ENCODE measurements at places on chromosomes 16 and 17. TPM values are rescaled to one million over a fixed set of nuclear protein-coding genes. Genes with fewer than 3 reads are reported as not detected.

GRCh38 chr16:88804552-88805339 lies 1.2 kb downstream of the CDT1 start:
- peak overlapping the region; percentile 72 for H3K27ac ChIP-seq
- H3K4me3 ChIP-seq, result peak overlapping the region; percentile 78
- DNase-seq, result peak; percentile 80
- peaks cover 17% of the 10 kb centered on the region for H3K36me3 ChIP-seq

GRCh38 chr17:7439462-7440112 lies at the start of gene FGF11:
TSS of gene FGF11 (plus strand) at chr17:7439512. CDS start at chr17:7439621, 109 bp downstream.
- no peaks in the 10 kb centered on the region for H3K27me3 ChIP-seq
- no peaks in the 10 kb centered on the region for H3K36me3 ChIP-seq
- H3K4me1 ChIP-seq, result no peaks in the 10 kb centered on the region
- no peak within 1 kb of the TSS for H3K27ac ChIP-seq
- DNase-seq, result peak; percentile 15

GRCh38 chr16:66695935-66696668 lies 441 bp downstream of the CMTM4 start:
- peaks cover 17% of the 10 kb centered on the region for H3K4me1 ChIP-seq
- H3K27ac ChIP-seq, result peak overlapping the region; percentile 61
- no peaks in the 10 kb centered on the region for H3K36me3 ChIP-seq
- DNase-seq, result peak; percentile 80
- H3K27me3 ChIP-seq, result no peaks in the 10 kb centered on the region

The PSMD7 gene
- total RNA-seq, result 182 TPM

DNA sequence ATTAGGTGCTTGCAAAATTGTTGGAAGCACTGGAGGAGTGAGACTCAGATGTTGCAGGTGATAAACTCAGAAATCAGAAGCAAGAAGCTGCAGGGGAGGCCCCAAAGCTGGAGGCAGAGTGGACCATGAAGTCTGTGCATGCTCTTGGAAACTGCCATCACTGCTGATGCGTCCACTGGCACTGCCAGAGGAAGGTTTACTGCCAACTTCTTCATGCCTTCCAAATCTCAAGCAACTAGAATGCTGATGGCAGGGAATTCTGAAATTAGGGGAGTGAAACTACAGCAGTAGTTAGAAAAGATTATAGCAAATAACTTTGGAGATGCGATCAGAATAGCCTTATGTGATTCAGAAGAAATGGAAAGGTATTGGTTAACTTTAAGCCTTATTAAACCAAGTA lies 277.1 kb upstream of the SDK2 start:
- H3K27ac ChIP-seq, result no peak overlapping the region
- no peak for DNase-seq
- no peaks in the 10 kb centered on the region for H3K27me3 ChIP-seq
- H3K4me3 ChIP-seq, result no peak overlapping the region

DNA sequence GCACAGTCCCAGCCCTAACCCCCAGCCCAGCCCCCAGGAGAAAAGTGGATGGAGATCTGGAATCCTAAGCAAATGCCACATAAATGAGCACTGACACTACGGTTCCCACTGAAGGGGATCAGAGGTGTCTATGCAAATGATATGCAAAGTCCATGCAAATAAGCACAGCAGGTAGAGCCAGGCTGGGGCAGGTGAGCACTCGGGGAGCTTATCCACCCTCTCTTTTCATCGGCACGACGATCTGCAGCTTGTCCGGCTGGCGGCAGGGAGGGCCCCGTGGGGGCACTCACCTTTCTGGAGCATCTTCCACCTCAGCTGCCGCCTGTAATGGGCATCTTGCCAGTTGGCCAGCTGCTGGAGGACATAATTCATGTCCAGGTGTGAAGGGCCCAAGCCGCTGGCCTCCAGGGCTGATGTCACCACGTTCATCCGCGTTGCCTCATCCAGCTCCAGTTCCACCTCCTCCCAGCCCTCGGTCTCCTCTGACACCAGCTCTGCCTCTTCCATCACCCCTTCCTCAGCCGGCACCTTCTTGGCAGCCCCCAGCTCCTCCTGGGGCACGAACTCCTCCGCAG lies 9.9 kb downstream of the HAP1 start:
- H3K27ac ChIP-seq, result no peak overlapping the region
- no peak overlapping the region for H3K4me3 ChIP-seq
- no peaks in the 10 kb centered on the region for H3K36me3 ChIP-seq
- H3K27me3 ChIP-seq, result no peaks in the 10 kb centered on the region
- H3K4me1 ChIP-seq, result no peaks in the 10 kb centered on the region

GRCh38 chr16:79826732-79827475 lies 226.4 kb upstream of the MAF start:
- no peaks in the 10 kb centered on the region for H3K27me3 ChIP-seq
- no peak for DNase-seq
- no peak overlapping the region for H3K27ac ChIP-seq
- H3K4me3 ChIP-seq, result no peak overlapping the region
- H3K4me1 ChIP-seq, result no peaks in the 10 kb centered on the region

The RAB26 gene
- 1.2 TPM for total RNA-seq

DNA sequence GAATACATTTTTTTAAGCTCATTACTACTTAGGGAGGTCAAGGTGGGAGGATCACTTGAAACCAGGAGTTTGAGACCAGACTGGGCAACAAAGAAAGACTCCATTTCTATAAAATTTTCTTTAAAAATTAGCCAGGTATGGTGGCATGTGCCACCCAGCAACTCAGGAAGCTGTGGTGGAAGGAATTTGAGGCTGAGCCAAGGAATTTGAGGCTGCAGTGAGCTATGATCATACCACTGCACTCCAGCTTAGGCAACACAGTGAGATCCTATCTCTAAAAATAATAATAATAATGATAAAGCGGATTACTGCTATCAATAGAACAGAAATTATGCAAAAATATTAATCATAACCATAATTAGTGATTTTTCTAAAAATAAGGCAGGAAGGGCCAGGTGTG lies 170.3 kb downstream of the COPRS start:
- DNase-seq, result no peak
- no peaks in the 10 kb centered on the region for H3K36me3 ChIP-seq
- no peak overlapping the region for H3K27ac ChIP-seq
- H3K27me3 ChIP-seq, result no peaks in the 10 kb centered on the region
- H3K4me1 ChIP-seq, result no peaks in the 10 kb centered on the region
- H3K4me3 ChIP-seq, result no peak overlapping the region

- no peak for DNase-seq
- H3K27ac ChIP-seq, result no peak overlapping the region
- no peak overlapping the region for H3K4me3 ChIP-seq
- H3K27me3 ChIP-seq, result no peaks in the 10 kb centered on the region
- no peaks in the 10 kb centered on the region for H3K4me1 ChIP-seq
- no peaks in the 10 kb centered on the region for H3K36me3 ChIP-seq
These were observed 167.5 kb downstream of the UTP18 start for GRCh38 chr17:51427856-51428255.

- H3K4me1 ChIP-seq, result no peaks in the 10 kb centered on the region
- no peaks in the 10 kb centered on the region for H3K36me3 ChIP-seq
- H3K27me3 ChIP-seq, result no peaks in the 10 kb centered on the region
These were observed 448.4 kb downstream of the HS3ST3B1 start for GRCh38 chr17:14749269-14749668.

DNA sequence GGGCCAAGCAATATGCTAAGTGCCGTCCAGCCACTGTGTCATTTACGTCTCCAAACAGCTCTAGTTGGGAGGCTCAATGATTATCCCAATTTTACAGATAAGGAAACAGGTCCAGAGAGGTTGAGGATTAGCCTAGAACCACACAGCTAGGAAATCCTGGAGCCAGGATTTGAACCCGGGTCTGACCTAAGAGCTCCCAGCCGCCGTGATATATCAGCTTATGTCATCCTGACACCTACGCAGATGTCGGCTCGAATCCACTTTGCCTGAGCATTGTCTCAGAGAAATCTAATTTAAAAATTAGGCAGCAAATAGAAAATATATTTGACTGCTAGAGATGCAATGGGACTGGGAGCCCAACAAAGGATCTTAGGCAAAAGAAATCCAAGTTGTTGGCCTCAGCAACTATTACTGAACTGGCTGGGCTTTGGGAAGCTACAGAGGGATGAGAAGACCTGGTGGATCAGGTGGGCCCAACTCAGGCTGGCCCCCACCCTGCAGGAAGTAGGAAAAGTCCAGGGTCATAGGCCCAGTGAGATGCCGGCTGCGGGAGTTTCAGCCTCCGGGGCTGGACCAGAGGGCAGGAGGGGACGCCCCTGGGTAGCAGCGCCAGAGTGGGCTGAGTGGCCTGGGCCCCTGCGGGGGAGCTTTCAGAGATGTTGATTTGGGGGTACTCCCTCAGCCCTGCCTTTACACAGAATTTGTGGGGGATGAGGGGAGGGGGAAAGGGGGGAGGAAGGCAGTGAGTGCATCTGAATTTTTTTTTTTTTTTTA lies 35.1 kb upstream of the IL21R start:
- no peaks in the 10 kb centered on the region for H3K27me3 ChIP-seq
- no peak overlapping the region for H3K4me3 ChIP-seq
- peaks cover 2% of the 10 kb centered on the region for H3K36me3 ChIP-seq
- peaks cover 30% of the 10 kb centered on the region for H3K4me1 ChIP-seq
- no peak for DNase-seq

- H3K4me1 ChIP-seq, result no peaks in the 10 kb centered on the region
- no peaks in the 10 kb centered on the region for H3K36me3 ChIP-seq
- no peak for DNase-seq
These were observed 468.2 kb downstream of the XYLT1 start for GRCh38 chr16:17002565-17002964.

DNA sequence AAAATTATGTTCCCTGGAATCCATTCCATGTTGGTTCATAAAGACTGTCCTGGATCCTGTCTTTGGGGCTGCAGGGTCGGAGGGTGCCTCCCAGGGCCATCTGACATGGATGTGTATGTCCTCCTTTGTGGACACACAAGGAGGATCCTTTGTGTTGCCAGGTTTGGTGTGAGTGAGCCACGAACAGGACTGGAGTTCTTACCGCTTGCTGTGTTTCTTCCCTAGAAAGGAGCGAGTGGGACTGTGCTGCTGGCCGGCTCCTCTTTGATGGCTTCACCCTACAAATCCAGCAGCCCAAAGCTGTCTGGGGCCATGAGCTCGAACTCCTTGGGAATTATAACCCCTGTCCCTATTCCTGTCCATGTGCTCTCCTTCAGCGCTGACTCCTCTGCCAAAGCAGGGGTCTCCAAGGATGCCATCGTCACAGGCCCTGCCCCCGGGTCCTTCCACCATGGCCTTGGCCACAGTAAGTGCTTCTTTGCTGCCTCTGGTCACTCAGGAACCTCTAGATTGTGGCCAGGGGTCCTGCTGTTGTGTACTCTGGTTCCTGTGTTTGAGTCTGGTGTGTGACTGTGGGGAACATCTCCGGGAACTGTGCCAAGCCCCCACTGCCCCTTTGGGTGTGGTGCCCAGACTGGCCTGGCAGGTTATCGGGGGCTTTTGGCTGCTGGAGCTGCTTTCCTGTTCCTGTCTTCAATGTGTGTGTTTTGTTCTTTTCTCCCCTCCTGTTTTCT lies 29.5 kb downstream of the UBN1 start:
- peak overlapping the region; percentile 71 for H3K27ac ChIP-seq
- DNase-seq, result no peak
- H3K36me3 ChIP-seq, result peaks cover 4% of the 10 kb centered on the region
- H3K4me1 ChIP-seq, result no peaks in the 10 kb centered on the region
- no peak overlapping the region for H3K4me3 ChIP-seq

The TOM1L1 gene
- 48.7 TPM for total RNA-seq

GRCh38 chr17:35895636-35896587 lies 15.8 kb upstream of the CCL5 start:
- H3K36me3 ChIP-seq, result no peaks in the 10 kb centered on the region
- DNase-seq, result no peak
- H3K27ac ChIP-seq, result no peak overlapping the region

- H3K27me3 ChIP-seq, result no peaks in the 10 kb centered on the region
- H3K36me3 ChIP-seq, result no peaks in the 10 kb centered on the region
- DNase-seq, result no peak
- no peaks in the 10 kb centered on the region for H3K4me1 ChIP-seq
- H3K27ac ChIP-seq, result no peak overlapping the region
These were observed 105.7 kb downstream of the RBFOX3 start for GRCh38 chr17:79505199-79505598.

The NPIPA1 gene
- 91.0 TPM for total RNA-seq

GRCh38 chr17:14321476-14321949 lies 20.6 kb downstream of the HS3ST3B1 start:
- no peak overlapping the region for H3K4me3 ChIP-seq
- H3K27ac ChIP-seq, result no peak overlapping the region
- no peaks in the 10 kb centered on the region for H3K36me3 ChIP-seq
- H3K27me3 ChIP-seq, result no peaks in the 10 kb centered on the region
- DNase-seq, result no peak

GRCh38 chr16:77613095-77613494 lies 109.2 kb upstream of the NUDT7 start:
- no peaks in the 10 kb centered on the region for H3K36me3 ChIP-seq
- DNase-seq, result no peak
- H3K4me3 ChIP-seq, result no peak overlapping the region
- no peaks in the 10 kb centered on the region for H3K27me3 ChIP-seq
- H3K27ac ChIP-seq, result no peak overlapping the region
- no peaks in the 10 kb centered on the region for H3K4me1 ChIP-seq

DNA sequence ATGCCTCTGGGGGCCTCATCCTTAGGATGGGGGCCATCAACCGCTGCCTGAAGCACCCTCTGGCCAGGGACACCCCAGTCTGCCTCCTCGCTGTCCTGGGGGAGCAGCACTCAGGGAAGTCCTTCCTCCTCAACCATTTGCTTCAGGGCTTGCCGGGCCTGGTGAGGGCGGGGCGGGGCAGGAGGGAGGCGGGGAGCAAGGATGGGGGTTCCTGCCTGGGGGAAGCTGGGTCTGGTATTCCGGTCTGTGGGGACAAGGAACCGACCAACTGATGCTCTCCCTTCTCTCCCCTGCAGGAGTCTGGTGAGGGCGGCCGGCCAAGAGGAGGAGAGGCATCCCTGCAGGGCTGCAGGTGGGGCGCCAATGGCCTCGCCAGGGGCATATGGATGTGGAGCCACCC lies 2.0 kb downstream of the RNF112 start:
- no peak overlapping the region for H3K4me3 ChIP-seq
- H3K27me3 ChIP-seq, result no peaks in the 10 kb centered on the region
- no peak overlapping the region for H3K27ac ChIP-seq
- H3K36me3 ChIP-seq, result no peaks in the 10 kb centered on the region
- no peak for DNase-seq

The FGF11 gene
- 0.91 TPM for total RNA-seq

The CNGB1 gene
- not detected for total RNA-seq

DNA sequence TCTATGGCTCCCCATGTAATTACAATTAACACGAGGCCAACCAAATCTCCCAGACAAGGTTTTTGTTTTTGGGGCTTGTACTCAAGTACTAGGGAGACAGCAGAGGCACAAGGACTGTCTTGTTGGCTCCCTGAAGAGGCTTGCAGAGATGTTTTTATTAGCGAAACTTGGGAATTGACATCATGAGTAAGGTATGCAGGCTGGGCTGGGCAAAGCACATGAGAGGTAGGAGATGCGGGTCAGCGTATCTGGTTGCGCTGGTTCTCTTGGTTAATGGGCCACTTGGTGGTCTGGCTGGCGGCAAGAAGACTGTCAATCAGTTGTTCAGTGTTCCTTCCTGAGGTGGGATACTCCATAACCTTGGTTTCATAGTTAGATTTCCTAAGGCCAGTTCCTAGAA lies 28.9 kb downstream of the LCMT1 start:
- no peak overlapping the region for H3K27ac ChIP-seq
- no peaks in the 10 kb centered on the region for H3K36me3 ChIP-seq
- no peaks in the 10 kb centered on the region for H3K4me1 ChIP-seq

- H3K36me3 ChIP-seq, result no peaks in the 10 kb centered on the region
- H3K4me1 ChIP-seq, result no peaks in the 10 kb centered on the region
- no peaks in the 10 kb centered on the region for H3K27me3 ChIP-seq
- H3K27ac ChIP-seq, result no peak overlapping the region
- H3K4me3 ChIP-seq, result no peak overlapping the region
These were observed 1494.0 kb upstream of the CDH8 start for GRCh38 chr16:63530208-63530607.

All from Caco-2 (cell line).